Activated naive CD4-positive, alpha-beta T cell treated with anti-CD3 and anti-CD28 coated beads, Interleukin-2, amount 10 ng/mL, durations not matched to agents 5 hours and 36 hours (primary cell): ENCODE measurements at places on chromosomes 7 and 10. TPM values are rescaled to one million over a fixed set of nuclear protein-coding genes. Genes with fewer than 3 reads are reported as not detected.

AMZ1 gene
- 0.31 TPM for total RNA-seq

NPY4R2 gene
- not detected for total RNA-seq

PPP1R9A gene
- not detected for total RNA-seq

SLC26A3 gene
- not detected for total RNA-seq

AOAH gene
- total RNA-seq, result 4.5 TPM
